Mesothelial cell of epicardium (in vitro differentiated cells): ENCODE measurements at places on chromosomes 4 and X. TPM values are rescaled to one million over a fixed set of nuclear protein-coding genes. Genes with fewer than 3 reads are reported as not detected.

The KLHL13 gene
- 5.6 to 7.2 TPM (median 5.6 TPM) in 3 replicates for total RNA-seq

The PCYT1B gene
- 15.8 to 17.3 TPM (median 17.1 TPM) in 3 replicates for total RNA-seq

The RHOXF2 gene
- not detected in 3 replicates for total RNA-seq

- peak overlapping the region; percentile 98 for H3K27ac ChIP-seq
- DNase-seq: no peak
- no peaks in the 10 kb centered on the region for H3K27me3 ChIP-seq
- H3K4me1 ChIP-seq: peaks cover 39% of the 10 kb centered on the region
- peaks cover 11% of the 10 kb centered on the region for H3K36me3 ChIP-seq
Measured at GRCh38 chrX:2710041-2710840, 19.1 kb downstream of the CD99 start.

DNA sequence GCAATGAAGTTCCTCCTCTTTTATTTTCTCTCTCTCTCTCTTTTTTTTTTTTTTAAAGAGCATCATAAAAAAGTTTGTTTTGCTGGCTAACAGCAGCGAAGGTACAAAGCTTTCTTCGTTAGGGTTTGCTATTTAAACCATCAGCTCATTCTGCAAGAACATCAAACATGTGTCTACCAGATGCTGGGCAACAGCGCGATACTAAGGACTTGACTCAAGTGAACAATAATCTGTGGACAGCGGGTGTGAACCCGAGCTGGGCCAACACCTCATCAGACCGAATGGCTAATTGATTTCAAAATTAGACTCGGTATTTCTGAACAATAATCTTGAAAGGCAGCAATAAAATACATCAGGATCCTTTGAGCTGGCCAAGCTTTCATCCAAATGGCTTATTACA is 246.4 kb downstream of the FBXO8 start:
- H3K27ac ChIP-seq: no peak overlapping the region

GRCh38 chr4:69831646-69832325 is 28.2 kb downstream of the SULT1E1 start:
- H3K36me3 ChIP-seq: no peaks in the 10 kb centered on the region
- H3K27me3 ChIP-seq: no peaks in the 10 kb centered on the region
- no peak for DNase-seq
- H3K27ac ChIP-seq: peak overlapping the region; percentile 80

DNA sequence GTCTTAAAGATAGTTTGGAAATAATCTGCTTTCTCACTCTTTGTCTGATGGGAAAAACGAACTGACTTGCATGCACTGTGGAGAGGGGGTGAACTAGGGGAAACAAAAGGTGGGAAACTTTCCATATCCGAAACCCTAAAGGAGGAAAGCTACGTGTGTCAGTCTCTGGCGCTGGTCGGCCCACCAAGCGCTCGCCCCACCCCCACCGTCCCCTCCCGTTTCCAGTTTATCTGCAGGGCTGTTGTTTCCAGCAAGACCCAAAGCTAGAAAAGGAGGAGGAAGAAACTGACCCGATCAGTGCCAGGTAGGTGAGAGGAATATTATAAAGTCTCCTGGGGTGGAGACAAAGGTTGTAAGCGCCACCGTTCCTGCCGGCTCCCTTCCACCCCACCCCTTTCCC is 552 bp downstream of the TCEAL9 start:
- peaks cover 9% of the 10 kb centered on the region for H3K36me3 ChIP-seq
- H3K4me1 ChIP-seq: peaks cover 26% of the 10 kb centered on the region
- H3K27ac ChIP-seq: peak overlapping the region; percentile 98
- peak overlapping the region; percentile 93 for H3K4me3 ChIP-seq

DNA sequence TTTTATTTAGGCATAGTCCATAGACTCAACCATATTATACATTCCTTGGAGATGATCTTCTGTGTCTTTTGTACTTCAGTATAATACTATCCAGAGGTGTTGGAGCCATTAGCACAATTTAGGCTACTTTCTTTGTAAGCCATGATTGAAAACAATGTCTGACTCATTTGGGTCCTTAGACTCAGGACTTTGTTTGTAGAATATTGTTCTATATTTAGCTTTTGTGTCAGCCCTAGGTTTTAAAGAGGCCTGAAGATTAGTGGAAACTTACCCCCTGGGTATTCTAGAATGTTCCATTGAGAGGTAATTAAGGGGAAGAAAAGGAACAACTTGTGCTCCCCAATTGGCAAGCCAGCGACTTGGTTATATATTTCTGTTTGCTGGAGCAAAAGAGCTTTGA is 145.2 kb upstream of the SCML1 start:
- H3K27me3 ChIP-seq: peaks cover 18% of the 10 kb centered on the region
- H3K4me3 ChIP-seq: no peak overlapping the region
- peaks cover 16% of the 10 kb centered on the region for H3K4me1 ChIP-seq
- no peak overlapping the region for H3K27ac ChIP-seq
- no peak for DNase-seq
- H3K36me3 ChIP-seq: no peaks in the 10 kb centered on the region

GRCh38 chr4:153713866-153714646 is 30.0 kb downstream of the TLR2 start:
- no peaks in the 10 kb centered on the region for H3K4me1 ChIP-seq
- H3K27me3 ChIP-seq: peaks cover 22% of the 10 kb centered on the region
- H3K27ac ChIP-seq: no peak overlapping the region
- H3K36me3 ChIP-seq: no peaks in the 10 kb centered on the region
- H3K4me3 ChIP-seq: no peak overlapping the region

DNA sequence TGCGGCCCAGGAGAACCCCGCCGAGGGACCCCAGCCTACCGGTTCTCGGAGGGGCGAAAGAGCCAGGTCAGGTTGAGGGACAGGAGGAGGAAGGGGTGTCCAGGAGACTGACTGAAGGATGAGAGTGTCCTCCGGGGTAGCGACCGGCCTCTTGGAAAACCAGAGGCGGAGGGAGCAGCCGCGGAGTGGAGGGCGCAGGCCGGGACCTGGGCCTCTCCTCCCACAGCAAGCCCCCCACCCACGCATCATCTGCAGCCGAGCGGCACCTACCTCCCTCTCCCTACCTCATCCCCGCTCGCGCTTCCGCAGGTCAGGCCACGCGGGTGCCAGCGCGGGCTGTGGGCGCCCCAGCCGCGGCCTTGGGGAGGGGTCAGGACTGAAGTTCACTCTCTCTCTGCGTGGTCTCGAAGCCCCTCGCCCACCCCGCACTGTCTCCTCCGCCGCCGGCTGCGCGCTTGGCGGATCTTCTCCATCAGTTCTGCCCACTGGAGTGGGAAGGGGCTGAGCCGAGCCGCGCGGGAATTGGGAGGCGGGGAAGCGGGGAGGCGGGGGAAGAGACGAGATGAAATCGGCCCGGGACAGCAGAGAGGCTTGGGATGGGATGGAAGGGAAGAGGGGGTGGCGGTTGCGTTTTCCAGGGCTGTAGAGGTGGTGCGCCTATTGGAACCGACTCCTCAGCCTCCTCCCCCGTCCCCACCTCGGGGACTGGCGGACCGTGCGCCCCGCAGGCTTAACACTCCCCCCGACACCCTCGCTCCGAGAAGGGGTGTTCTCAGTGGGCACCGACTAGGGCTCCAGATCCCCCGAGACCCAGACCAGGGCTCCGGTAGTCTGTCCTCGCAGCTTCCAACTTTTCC is 1.8 kb downstream of the NLGN4X start:
- H3K27ac ChIP-seq: no peak overlapping the region
- DNase-seq: peak; percentile 21
- peaks cover 46% of the 10 kb centered on the region for H3K27me3 ChIP-seq
- H3K4me3 ChIP-seq: peak overlapping the region; percentile 87
- H3K4me1 ChIP-seq: peaks cover 19% of the 10 kb centered on the region
- no peaks in the 10 kb centered on the region for H3K36me3 ChIP-seq

DNA sequence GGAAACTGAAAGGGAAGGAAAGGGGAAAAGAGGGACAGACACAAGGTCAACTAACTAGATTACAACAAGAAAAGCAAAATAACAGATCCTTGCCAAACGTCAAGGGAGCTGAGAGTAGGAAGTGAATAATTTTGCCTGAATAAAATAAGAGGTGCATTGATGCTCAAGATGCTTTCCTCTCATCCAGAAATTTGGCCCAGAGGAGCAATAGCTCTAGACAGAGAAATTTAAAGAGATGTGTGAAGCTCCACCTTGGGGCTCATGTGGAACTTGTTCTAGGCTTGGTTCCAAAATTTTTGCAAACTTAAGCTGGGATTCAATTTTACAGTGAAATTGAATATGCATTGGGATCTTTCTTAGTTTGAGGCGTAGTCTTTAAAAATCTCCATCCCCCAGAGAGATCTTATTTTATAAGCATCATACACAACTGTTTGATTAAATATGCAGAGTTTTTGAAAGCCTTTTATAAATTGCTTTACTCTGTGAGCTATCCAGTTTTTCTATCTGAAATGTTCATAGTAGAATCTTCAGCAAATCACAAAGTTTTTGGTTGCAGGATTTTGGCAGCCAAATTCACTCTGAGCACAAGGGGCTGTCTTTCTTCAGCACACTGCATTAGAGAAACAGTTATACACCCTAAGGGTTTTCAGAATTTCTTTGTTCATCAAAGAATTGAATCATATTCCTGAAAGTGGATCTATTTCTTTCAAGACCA is 1159.5 kb downstream of the ADGRL3 start:
- no peak for DNase-seq
- H3K27ac ChIP-seq: no peak overlapping the region
- no peaks in the 10 kb centered on the region for H3K27me3 ChIP-seq
- no peak overlapping the region for H3K4me3 ChIP-seq
- H3K36me3 ChIP-seq: no peaks in the 10 kb centered on the region

DNA sequence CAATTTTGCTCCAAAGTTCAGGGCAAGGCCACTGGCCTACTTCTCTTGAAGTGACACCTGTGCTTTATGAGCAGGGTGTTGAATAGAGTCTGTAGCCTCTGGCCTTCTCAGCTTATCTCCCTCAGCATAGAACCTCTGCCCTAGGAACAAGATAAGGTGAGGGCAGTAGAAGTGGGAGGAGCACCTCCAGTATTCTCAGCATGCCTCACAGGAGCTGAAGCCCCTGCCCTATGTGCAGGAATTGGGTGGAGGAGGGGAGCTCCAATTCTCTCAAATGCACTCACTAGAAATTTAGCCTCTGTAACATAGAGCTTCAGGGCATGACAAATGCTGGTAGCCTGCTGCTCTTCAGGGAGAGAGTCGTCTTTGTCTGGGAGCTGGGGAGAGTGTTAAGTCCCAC is 479.3 kb downstream of the IL1RAPL1 start:
- no peaks in the 10 kb centered on the region for H3K27me3 ChIP-seq
- peaks cover 6% of the 10 kb centered on the region for H3K4me1 ChIP-seq
- H3K4me3 ChIP-seq: no peak overlapping the region
- H3K36me3 ChIP-seq: peaks cover 6% of the 10 kb centered on the region
- no peak for DNase-seq

GRCh38 chrX:106150701-106151100 is 17.4 kb upstream of the PWWP3B start:
- no peak overlapping the region for H3K4me3 ChIP-seq
- DNase-seq: no peak
- no peaks in the 10 kb centered on the region for H3K27me3 ChIP-seq
- H3K4me1 ChIP-seq: no peaks in the 10 kb centered on the region
- no peaks in the 10 kb centered on the region for H3K36me3 ChIP-seq

DNA sequence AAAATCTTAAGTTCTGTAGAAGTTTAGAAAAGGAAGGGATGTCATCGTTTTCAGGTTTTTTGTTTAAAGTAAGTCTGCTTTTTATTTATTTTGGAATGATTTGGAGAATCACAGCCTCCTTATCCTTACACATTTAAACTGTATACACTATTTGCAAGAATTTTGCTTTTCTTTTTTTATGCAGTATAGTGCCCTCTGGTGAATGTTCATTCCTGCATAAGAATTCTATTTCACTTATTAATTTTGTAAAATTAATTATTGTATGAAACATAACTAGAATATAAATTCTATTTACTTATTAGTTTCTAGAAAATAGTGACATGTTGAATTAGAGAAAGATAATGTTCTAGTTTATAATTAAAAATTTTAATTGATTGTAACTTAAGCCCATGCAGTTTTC is 44.6 kb downstream of the DACH2 start:
- H3K27ac ChIP-seq: no peak overlapping the region
- no peak overlapping the region for H3K4me3 ChIP-seq
- H3K36me3 ChIP-seq: peaks cover 37% of the 10 kb centered on the region
- DNase-seq: no peak
- H3K27me3 ChIP-seq: no peaks in the 10 kb centered on the region
- no peaks in the 10 kb centered on the region for H3K4me1 ChIP-seq

DNA sequence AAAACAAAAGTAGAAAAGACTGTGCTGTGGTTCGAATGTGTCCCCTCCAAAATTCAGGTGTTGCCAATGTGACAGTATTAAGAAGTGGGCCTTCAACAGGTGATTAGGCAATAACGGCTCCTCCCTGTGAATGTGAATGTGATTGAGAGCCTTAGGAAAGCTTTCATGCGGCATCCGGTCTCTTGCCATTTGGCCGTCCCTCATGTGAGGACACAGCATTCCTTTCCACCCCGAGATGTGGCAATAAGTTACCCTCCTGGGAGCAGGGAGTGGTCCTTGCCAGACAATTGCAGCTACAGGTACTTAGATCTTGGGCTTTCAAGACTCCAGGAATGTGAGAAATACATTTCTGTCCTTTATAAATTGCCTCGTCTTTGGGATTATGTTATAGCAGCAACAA is 129.3 kb downstream of the CPEB2 start:
- H3K4me1 ChIP-seq: peaks cover 2% of the 10 kb centered on the region
- no peak overlapping the region for H3K27ac ChIP-seq
- DNase-seq: no peak
- H3K27me3 ChIP-seq: no peaks in the 10 kb centered on the region
- H3K36me3 ChIP-seq: peaks cover 2% of the 10 kb centered on the region

- no peak overlapping the region for H3K27ac ChIP-seq
- H3K27me3 ChIP-seq: no peaks in the 10 kb centered on the region
- no peak overlapping the region for H3K4me3 ChIP-seq
- H3K36me3 ChIP-seq: peaks cover 5% of the 10 kb centered on the region
Measured at GRCh38 chr4:148101790-148102189, 340.4 kb downstream of the NR3C2 start.

DNA sequence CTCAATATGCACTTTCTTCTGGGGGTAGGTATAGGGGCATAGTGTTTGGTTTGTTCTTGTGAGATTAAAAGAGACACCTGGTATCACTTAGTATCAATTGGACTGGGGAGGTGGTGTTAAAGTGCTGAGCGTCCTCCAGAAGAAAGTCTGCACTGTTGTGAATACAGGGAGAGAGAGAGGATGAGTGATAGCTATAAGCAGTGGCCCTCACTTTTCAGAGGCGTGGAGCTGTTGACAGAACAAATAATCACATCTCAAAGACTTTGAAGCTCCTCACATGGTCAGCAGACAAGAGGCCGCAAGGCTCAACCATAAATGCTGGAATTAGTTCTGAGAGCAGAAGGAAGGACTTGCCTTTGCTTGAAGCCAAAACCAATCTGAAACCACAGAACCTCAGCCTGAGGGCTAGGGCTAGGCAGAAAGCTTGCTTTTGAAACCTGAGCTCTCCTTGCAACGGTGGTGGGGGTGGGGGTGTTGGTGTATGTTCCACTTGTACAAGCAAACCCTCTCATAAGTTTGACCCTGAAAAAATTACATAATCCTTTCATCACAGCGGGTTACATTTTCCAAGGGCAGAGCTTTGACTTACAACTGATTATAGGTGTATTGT is 123.2 kb upstream of the SCML1 start:
- H3K4me3 ChIP-seq: no peak overlapping the region
- H3K27me3 ChIP-seq: peaks cover 3% of the 10 kb centered on the region
- DNase-seq: no peak

DNA sequence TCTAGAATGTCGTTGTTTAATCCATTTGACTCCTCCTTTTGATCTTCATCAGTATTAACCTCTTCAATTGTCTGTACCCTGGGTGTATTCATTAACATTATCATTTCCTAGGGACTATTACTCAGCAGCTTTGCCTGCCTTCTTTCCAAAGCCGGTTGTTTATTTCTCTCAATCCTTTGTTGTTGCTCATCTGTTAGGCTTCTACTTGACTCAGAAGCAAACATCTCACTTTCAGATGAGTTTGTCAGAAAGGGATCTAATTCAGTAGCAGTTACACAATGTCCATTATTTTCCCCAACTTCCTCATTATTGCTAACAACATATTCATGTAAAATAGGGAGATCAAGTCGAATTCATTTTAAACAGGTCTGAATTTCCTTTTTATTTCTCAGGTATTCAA is 22.1 kb upstream of the HSD17B10 start:
- H3K36me3 ChIP-seq: no peaks in the 10 kb centered on the region
- H3K27ac ChIP-seq: no peak overlapping the region
- no peak for DNase-seq
- no peak overlapping the region for H3K4me3 ChIP-seq
- H3K27me3 ChIP-seq: peaks cover 8% of the 10 kb centered on the region
